ENCODE measurements at places on chromosomes 1 and 21.

DNA sequence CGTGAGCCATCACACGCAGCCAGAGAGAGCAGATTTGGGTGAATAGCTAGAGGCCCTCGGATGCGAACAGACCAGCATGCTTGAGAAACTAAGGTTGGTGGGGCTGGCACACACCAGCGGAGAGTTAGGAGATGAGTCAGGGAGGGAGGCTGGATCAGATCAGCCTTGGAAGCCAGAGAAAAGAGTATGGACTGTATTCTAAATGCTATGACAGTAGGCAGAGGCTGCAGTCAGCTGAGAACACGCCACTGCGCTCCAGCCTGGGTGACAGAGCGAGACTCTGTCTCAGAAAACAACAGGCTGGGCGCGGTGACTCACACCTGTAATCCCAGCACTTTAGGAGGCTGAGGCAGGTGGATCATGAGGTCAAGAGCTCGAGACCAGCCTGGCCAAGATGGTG lies 4.0 kb upstream of the PLEKHM2 start:
- no peaks in the 10 kb centered on the region for H3K27me3 ChIP-seq
- peaks cover 37% of the 10 kb centered on the region for H3K4me1 ChIP-seq
- no peak overlapping the region for H3K4me3 ChIP-seq
- H3K36me3 ChIP-seq = no peaks in the 10 kb centered on the region

DNA sequence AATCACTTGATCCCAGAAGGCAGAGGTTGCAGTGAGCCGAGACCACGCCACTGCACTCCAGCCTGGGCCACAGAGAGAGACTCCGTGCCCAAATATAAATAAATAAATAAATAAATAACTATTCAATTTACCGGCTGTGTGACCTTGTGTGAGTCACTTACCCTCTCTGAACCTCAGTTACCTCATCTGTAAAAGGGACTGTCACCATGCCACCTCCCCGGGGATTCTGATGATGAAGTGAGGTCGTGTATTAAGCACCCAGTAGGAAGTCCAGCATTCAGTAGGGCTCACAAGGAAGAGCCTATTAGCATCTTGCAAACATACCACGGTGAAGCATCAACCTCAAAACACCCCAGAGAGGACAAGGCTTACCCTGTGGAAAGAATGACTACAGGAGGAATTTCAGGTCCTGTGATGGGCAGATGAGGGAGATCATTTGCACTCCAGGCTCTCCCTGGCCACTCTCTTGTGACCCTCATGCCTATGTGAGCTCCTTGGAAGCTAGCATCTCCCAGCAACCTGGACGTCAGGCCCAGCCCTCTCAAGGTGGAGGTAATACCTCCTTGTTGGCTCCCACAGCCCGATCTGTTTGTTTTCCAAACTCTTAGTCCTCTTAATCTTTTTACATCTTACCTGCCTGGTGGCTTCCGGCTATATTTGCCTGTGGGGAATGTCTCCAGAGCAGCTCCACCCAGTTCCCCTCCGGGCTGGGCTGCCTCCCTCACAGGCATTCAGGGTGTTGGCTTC lies 7.6 kb upstream of the C1QA start:
- no peaks in the 10 kb centered on the region for H3K36me3 ChIP-seq
- H3K4me1 ChIP-seq = no peaks in the 10 kb centered on the region
- no peak overlapping the region for H3K4me3 ChIP-seq
- peaks cover 34% of the 10 kb centered on the region for H3K27me3 ChIP-seq

GRCh38 chr1:100575406-100575805 lies 37.5 kb downstream of the GPR88 start:
- DNase-seq = no peak
- H3K4me1 ChIP-seq = no peaks in the 10 kb centered on the region
- H3K36me3 ChIP-seq = no peaks in the 10 kb centered on the region
- no peak overlapping the region for H3K4me3 ChIP-seq

GRCh38 chr1:78009276-78009675 lies 4.5 kb downstream of the DNAJB4 start:
- peaks cover 47% of the 10 kb centered on the region for H3K4me1 ChIP-seq
- DNase-seq = no peak
- H3K27ac ChIP-seq = no peak overlapping the region
- no peaks in the 10 kb centered on the region for H3K27me3 ChIP-seq
- no peak overlapping the region for H3K4me3 ChIP-seq
- no peaks in the 10 kb centered on the region for H3K36me3 ChIP-seq

GRCh38 chr1:90262791-90263190 lies 267.9 kb downstream of the ZNF326 start:
- no peak overlapping the region for H3K4me3 ChIP-seq
- no peaks in the 10 kb centered on the region for H3K36me3 ChIP-seq
- no peaks in the 10 kb centered on the region for H3K4me1 ChIP-seq
- H3K27ac ChIP-seq = no peak overlapping the region
- DNase-seq = no peak

Measured in HepG2 (cell line).